SW480 (cell line): ENCODE measurements at places on chromosomes 2 and 18.

DNA sequence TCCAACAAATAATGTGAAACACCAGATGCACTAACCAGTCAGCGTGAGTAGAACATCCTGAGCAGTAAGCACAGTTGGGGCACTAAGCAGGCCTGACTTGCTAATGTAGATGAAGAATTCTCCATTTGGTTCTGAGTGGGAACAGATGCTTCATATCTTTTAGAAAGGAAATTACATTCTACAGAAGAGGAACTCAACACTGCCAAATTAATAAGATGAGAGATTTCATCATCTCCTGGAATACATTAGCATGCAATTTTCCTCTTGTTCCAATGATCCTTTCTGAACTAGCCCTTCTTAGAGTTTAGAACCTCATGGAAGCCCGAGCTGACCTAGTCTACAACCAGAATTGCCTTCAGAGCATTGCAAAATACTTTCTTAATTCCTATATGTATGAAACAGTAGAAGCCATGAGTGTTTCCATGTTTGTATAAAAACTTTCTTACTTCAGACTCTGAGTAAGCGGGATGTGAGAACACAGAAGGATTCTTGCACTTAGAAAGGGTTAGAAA lies 34.8 kb downstream of the COL5A2 start:
- DNase-seq, result no peak

DNA sequence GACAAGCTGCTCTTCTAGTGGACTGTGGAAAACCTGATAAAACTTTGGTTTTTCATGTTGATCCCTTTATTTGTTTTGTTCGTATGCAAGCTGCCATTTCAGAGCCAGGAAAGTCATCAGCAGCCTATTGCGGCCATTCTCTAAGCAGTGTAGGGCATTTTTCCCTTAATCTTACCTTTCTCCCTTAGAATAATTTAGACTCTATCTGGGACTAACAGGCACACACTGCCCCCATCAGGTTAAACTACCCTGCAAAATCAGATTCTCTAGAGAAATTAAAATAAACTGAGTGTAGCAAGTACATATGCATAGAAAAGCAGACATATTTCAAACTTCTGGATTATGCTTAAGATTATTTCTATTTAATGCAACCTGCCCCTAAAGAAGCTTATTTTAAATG lies 347.5 kb downstream of the METTL4 start:
- peak; percentile 17 for DNase-seq

DNA sequence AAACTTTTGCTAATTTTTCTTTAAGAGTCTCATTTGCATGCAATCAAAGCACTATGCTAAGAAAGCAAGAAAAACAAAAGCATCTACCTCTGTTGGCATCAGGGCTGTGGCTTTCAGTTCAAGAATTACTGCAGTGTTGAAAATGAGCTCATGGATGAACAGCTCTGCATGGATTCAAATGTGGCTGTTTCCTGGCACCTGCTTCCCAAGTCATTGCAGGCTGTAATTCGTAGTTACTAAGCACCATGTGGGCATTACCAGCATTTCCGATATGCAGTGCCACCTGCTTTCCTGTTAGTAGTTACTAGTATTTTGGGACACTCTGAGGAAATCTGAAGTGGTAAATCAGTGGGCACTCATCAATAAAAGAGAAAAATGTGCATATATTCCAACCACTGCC lies 37.8 kb upstream of the FAM110C start:
- DNase-seq, result no peak

GRCh38 chr2:159897081-159897480 lies 99.1 kb upstream of the CD302 start:
- DNase-seq, result no peak

- DNase-seq, result no peak
Measured at GRCh38 chr2:131039908-131040660, 53.2 kb downstream of the FAM168B start.

GRCh38 chr18:7749510-7749981 lies 182.4 kb downstream of the PTPRM start:
- no peak for DNase-seq

GRCh38 chr2:67841711-67842110 lies 221.1 kb downstream of the C1D start:
- no peak for DNase-seq

- no peak for DNase-seq
Measured at GRCh38 chr2:208638059-208638458, 231.5 kb downstream of the PTH2R start.

GRCh38 chr18:41818381-41819355 lies 136.4 kb upstream of the PIK3C3 start:
- DNase-seq, result no peak

DNA sequence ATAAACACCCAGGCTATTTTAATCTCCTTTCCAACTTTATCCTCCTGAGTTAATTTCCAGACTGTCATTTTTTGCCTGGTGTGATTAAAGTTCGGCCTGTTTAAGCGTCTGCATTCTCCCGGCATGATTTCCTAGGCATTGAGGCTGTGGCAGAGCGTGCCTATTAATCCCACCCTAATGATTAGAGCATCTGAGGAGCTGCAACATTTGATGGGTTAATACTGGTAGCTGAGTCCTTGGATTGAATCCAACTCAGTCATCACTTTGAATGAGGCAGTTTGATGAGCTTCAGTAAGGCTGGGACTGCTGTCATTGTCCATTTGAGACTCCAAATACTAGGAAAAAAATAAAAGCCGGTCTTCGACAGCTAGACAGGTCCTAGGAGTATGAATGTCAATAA lies 882.5 kb downstream of the SLC4A3 start:
- no peak for DNase-seq

GRCh38 chr2:30883822-30884221 lies 76.6 kb upstream of the CAPN13 start:
- DNase-seq, result no peak

- no peak for DNase-seq
Measured at GRCh38 chr18:31821545-31822171, 61.0 kb upstream of the SLC25A52 start.

- no peak for DNase-seq
Measured at GRCh38 chr2:25960920-25961319, 21.4 kb downstream of the KIF3C start.

GRCh38 chr18:38545071-38545470 lies 979.5 kb upstream of the CELF4 start:
- DNase-seq, result no peak

- no peak for DNase-seq
Measured at GRCh38 chr2:162295009-162295408, 23.5 kb downstream of the IFIH1 start.
